ENCODE measurements at places on chromosomes 2 and 18.
A peak's percentile ranks its signal among the peaks of the same experiment; 100 is the strongest.

- no peak for DNase-seq
These were observed 2.5 kb downstream of the CHN1 start for GRCh38 chr2:175002547-175003274.

GRCh38 chr18:63263444-63263843 lies 56.1 kb downstream of the BCL2 start:
- DNase-seq = no peak

GRCh38 chr2:221463241-221463896 lies 108.7 kb downstream of the EPHA4 start:
- no peak for DNase-seq

GRCh38 chr18:31598021-31598805 lies 6.5 kb downstream of the TTR start:
- DNase-seq = no peak

DNA sequence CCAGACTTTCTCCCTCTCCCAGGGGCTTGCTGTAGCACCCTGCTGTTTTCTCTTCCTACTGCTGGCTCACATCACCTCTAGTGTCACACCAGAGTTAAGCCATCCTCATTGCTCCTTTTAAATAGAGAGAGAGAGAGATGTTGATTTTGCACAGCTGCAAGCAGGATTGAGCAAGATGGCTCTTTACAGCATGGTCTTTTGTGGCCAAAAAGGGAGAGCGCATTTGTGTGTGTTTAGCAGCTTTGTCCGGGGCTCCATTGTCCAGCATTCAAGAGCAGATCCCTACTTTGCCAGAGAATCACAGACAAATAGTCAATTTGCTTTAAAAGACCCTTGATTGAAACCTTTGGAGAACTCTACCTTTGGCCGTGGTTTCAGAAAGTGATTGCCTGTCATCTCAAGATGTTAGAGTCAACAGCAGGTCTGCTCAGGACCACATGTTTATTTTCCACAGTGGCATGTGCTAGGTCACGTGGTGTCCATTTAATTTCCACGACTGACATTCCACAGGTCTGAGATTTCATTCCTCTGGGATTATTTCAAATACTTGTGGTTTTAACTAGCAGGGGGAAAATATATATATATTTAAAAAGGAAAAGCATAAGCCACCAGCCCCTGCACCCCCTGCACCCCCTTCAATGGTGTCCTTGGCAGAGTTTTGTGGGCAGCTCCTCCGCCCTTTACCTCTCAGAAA lies 359.9 kb upstream of the SLC14A2 start:
- no peak for DNase-seq

GRCh38 chr2:211204902-211205301 lies 648.5 kb downstream of the CPS1 start:
- DNase-seq = no peak

DNA sequence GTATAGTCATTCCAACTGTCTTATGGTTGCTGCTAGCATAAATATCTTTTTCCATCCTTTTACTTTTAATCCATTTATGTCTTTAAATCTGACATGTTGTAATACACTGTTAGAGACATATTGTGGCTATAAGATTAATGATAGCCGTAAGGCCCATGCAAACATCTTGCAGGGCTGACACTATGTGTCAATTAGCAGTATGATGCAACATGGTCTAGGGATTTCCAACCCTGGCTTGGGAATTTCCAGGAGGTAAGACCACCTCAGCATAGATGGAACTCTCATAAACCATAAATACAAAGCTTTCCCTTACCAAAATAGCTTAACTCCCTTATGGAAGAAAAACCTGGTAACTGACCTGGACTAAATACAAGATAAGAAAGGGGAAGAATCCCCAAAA lies 16.5 kb downstream of the SCLY start:
- no peak for DNase-seq

GRCh38 chr2:68089961-68090360 lies 27.2 kb upstream of the C1D start:
- no peak for DNase-seq

GRCh38 chr2:226995625-226996041 lies 159.8 kb downstream of the RHBDD1 start:
- DNase-seq = no peak

DNA sequence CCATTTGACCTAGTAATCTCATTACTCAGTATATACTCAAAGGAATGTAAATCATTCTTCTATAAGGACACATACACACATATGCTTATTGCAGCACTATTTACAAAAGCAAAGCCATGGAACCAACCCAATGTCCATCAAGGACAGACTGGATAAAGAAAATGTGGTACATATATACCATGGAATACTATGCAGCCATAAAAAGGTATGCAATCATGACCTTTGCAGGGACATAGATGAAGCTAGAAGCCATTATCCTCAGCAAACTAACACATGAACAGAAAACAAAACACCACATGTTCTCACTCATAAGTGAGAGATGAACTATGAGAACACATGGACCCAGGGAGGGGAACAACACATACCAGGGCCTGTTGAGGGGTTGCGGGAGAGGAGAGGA lies 214.5 kb downstream of the NBAS start:
- no peak for DNase-seq

GRCh38 chr2:196742685-196743084 lies 56.8 kb downstream of the GTF3C3 start:
- no peak for DNase-seq

DNA sequence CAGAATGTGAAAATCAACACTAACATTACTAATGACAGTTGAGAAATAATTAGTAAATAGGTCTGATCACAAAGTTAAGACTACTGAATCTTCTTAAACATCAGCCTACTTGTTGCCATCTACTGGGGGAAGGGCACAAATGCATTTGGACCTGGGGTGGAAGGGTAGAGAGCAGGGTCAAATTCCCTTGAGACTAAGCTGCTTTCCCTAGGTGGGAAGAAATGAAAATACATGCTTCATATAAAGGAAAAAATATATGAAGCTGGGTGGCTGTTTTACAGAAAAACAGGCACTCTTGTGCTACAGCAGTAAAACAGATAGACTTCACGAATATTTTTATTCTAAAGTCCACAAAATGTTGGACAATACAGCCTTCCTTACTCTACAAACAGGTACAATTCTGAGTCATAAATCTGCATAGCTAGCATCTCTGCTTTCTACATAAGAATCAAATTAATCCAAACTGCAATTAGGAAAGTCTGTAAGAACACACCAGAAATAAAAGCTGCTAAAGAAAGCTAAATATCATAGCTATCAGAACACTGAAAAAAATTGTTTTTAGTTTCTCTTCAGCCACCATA lies 10.9 kb downstream of the TRIP12 start:
- DNase-seq = no peak

- no peak for DNase-seq
These were observed 28.5 kb upstream of the NAPG start for GRCh38 chr18:10497206-10497749.

DNA sequence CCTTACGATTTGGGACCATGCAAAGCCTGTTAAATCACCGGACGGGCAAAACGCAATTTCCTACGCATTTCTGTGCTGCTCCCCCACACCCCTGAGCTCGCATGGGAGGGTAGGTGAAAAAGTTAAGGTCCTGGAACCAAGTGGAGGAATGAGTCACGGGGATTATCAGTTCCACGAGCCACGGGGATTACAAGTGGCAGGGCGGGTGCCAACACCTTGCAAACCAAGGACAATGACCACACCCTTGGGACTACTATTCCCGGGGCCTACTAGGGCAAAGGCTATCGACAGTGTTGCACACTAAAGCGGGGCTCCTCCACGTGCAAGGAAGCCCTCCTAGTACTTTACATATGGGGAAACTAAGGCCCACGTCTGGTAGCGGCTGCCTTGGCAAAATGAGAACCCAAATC lies 447 bp downstream of the RETSAT start:
- DNase-seq = no peak

- no peak for DNase-seq
These were observed 118.3 kb downstream of the MGAT5 start for GRCh38 chr2:134372141-134372540.

GRCh38 chr2:43039376-43040080 lies 186.9 kb downstream of the ZFP36L2 start:
- no peak for DNase-seq

DNA sequence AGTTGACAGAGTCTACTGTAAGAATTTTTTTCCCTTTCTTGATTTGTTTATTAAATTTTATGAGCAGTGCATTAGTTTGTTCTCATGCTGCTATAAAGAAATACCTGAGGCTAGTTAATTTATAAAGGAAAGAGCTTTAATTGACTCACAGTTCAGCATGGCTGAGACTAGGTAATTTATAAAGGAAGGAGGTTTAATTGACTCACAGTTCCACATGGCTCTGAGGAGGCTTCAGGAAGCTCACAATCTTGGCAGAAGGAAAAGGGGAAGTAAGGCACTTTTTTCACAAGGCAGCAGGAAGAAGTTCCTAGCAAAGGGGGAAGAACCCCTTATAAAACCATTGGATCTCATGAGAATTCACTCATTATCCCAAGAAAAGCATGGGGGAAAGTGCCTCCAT lies 191.4 kb upstream of the VRK2 start:
- DNase-seq = no peak

DNA sequence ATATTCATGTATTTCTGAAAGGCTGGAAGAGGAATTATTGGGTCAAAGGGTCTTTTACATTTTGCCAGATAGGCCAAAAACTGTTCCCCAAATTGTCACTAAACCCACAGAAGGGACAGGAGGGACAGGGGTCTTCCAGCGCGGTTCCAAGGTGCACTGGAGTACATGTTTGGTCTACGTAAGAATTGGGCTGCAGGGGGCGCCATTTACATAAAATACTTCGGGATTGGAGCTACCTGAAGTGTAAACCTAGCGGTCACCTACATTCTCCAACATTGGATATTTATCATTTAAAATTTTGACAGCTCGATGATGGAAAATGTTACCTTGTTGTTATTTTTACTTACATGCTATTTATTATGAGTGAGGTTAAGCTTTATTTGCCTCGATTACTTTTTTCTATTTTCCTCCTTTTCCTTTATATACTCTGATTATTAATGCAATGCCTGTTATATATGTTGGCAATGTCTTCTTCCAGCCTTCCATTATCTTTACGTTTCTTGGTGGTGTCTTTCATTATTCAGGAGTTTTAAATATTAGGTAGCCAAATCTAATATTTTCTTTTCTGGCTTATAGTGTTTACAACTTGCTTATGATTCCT lies 43.0 kb upstream of the RAB6C start:
- peak; percentile 18 for DNase-seq

- DNase-seq = no peak
These were observed 43.6 kb upstream of the VPS54 start for GRCh38 chr2:64062840-64063239.

- DNase-seq = no peak
These were observed 2008.4 kb upstream of the PIK3C3 start for GRCh38 chr18:39946623-39947061.

DNA sequence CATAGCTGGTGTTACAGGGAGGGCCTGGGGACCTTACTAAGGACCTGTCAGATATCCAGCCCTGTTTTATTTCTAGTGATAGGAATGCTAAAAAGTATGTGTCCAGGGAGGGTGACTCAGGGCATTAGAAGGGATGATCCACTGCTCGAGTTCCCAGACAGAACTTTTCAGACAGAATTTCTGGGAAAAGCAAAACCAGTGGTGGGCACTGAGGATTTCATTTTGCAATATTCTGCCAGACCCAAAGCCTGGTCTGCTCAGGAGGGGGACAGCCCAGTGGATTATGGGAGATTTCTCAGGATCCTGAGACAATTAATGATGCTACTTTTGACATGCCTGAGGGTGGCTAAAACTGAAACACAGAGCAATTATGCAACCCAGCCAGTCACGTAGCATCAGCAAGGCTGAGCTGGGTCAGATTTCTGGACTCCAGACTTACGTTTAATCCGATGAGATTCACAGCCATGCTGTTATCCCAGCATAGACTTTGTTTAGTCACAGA lies 4.7 kb upstream of the KCNE4 start:
- no peak for DNase-seq

- DNase-seq = no peak
These were observed 8.2 kb downstream of the PER2 start for GRCh38 chr2:238280083-238280825.
